ENCODE measurements at places on chromosomes 16 and 17.

DNA sequence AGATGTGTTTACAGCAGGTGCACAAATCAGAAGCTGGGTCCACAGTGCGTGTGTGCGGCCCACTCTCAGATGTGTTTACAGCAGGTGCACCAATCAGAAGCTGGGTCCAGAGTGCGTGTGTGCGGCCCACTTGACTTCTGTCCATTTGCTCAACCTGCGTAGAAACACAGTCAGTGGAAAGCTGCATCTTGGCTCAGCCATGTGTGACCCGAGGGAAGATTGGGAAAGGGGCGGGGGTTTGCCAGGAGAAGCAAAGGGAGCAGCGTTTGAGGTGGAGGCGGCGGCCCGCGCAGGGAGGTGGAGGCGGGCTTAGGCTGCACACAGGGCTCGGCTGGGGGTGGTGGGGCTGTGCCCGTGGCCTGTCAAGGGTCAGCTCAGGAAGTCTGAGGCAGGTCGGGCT lies 4.3 kb downstream of the CTU2 start:
- DNase-seq = no peak

DNA sequence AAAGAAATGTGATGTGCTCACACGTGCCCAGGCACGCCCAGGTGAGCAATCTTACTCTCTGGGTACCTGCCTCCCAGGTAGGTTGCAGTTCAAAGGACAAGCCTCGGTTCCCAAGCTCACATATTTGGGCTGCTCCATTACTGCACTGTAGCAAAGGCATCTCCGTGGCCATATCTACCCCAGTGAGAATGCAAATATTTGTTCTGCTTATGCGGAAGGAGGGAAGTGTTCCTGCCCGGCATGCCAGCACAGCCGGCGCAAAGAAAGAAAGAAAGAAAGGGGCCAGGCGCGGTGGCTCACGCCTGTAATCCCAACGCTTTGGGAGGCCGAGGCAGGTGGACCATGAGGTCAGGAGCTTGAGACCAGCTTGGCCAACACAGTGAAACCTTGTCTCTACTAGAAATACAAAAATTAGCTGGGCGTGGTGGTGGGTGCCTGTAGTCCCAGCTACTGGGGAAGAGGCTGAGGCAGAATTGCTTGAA lies 30.7 kb downstream of the SLC43A2 start:
- DNase-seq = no peak

- no peak for DNase-seq
Measured at GRCh38 chr17:41710472-41711090, 1.6 kb upstream of the GAST start.

GRCh38 chr17:47605011-47605410 lies 44.7 kb upstream of the KPNB1 start:
- no peak for DNase-seq

DNA sequence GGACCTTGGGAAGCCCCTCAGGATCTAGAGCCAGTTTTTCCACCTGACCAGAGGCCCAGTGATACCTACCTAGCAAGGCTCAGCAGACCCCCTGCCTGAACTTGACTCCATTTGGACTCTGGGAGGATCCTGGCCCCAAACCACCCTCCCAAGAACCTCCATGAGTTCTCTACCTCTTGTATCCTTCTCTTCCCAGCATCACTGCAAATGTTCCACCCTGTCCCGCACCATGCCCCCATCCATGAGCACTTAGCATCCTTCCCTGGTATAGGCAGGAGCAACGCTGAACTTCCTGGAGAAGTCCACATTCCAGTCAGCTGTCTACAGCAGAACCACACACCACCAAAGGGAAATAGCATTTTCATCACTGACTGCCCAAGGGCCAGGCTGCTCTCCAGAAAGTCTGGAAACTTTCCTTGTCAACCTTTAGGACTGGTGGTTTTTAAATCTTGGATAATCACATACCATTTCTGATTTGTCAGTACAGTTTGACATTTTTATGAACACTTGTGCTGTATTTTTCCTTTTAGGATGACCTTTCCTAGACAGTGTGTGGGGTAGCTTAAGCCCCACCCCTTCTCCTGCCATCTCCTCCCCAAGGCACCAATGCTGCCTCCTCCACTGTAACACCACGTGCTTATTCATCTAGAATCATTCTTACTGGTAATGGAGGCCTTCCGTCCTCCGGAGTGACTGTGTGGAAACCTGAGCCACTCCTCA lies 13.9 kb downstream of the EIF4A3 start:
- DNase-seq = peak; percentile 58

DNA sequence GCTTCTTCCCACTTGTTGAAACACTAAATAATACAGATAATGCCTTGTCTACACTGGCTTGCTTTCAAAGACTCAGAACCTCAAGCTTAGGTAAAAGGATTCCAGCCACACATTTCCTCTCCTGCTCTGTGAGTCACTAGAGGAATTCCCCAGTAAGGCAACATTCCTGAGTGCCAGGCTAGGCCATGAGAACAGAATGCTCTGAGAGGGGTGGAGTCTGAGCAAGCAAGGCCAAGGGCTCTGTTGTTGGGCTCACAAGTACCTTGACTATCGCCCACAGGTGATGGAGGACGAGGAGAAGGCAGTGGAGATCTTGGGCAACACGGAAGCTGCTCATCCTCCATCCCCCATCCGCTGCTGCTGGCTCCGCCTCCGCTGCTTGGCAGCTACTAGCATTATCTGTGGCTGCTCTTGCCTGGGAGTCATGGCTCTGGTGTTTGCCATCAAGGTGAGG lies 6.7 kb upstream of the PHKG2 start:
- no peak for DNase-seq

GRCh38 chr17:45366049-45366448 lies 49.2 kb upstream of the MAP3K14 start:
- peak; percentile 8 for DNase-seq

GRCh38 chr16:73390936-73391335 lies 343.0 kb upstream of the ZFHX3 start:
- no peak for DNase-seq

GRCh38 chr16:50469121-50469743 lies 79.0 kb upstream of the NKD1 start:
- peak; percentile 66 for DNase-seq

DNA sequence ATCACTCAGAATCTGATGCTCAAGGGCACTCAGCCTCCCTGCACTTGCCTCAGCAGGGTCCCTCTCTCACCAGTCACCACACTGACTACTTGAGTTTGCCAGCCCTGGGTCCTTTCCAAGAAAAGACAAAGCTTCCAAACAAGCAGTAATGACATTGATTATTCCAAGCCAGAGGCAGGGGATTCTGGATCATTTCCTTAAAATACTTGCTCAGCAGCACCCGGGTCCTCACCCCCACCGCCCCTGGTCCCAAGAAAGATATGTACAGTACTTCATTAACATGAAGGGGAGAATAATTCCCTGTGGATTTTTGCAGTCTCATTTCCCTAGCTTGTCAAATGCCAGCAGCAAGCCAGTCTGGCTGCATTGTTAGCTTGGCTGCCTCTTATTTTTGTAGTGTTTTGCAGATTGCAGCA lies 83.2 kb upstream of the GNAO1 start:
- no peak for DNase-seq

DNA sequence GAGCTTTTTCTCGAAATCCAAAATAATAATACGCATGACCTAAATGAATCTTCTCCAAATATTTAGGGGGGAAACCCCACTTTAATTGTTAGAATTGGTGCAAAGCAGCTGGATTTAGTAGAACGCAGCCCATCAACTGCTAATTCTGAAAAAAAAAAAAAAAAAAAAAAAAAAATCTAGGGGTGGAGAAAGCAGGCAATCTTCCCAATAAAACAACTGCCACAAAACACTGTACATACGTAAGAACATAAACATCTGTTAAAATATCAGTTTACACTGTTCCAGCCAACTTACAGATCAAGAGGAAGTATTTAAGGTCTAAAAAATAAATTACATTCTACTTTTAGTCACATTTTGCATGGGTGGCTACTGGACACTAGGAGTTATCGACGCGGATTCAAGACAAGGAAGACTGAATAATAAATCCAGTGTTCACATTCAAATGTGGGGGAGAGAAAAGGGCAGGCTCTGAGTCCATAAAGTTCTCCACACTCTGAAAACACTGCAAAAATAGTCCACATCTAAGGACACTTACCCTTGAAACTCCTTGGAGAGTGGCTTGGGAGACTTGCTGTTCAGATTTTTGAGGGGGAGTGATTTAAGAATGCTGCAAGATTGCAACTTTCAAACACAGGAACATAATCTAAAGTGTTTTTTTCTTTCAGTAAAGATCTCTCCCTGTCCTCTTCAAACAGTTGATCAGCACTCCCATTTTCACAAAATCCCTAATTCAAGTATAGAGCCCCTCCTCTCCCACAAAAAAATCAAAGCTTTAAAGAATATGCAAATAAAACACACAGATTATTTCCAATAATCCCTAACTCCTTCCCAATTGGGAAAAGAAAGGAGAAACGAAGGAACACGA lies 1.3 kb downstream of the APPBP2 start:
- no peak for DNase-seq

GRCh38 chr17:82887255-82888164 lies 47.7 kb upstream of the ZNF750 start:
- DNase-seq = no peak

- no peak for DNase-seq
Measured at GRCh38 chr16:53805752-53806151, 101.8 kb downstream of the FTO start.

- DNase-seq = peak; percentile 31
Measured at GRCh38 chr17:5809056-5809455, 224.7 kb upstream of the NLRP1 start.

GRCh38 chr17:58249270-58250133 lies 11.1 kb downstream of the LPO start:
- DNase-seq = peak; percentile 93

GRCh38 chr16:22962905-22963304 lies 148.9 kb downstream of the HS3ST2 start:
- DNase-seq = no peak

- DNase-seq = no peak
Measured at GRCh38 chr17:74201948-74202347, 1.5 kb upstream of the RPL38 start.
